ENCODE measurements at places on chromosomes 4 and X.

GRCh38 chrX:8042304-8042703 is 115.1 kb upstream of the PNPLA4 start:
- DNase-seq = no peak

DNA sequence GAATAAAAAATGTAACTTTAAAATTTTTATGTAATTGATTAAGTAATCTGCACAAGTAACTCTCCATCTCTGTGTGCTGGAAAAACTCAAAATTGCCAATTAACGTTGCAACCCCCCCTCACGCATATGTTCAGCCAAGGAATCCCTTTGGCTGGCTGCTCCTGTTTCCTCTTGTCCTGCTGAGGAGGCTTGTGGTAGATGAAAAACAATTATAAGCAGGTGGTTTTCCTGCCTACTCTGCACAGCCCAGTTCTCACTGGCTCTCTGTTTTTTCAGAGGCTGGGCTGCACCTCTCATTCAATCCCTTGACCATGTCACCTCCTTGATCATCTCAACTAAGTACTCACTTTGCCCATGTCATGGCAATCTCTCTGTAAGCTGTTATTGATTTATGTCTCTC is 1068.4 kb downstream of the ARAP2 start:
- no peak for DNase-seq

DNA sequence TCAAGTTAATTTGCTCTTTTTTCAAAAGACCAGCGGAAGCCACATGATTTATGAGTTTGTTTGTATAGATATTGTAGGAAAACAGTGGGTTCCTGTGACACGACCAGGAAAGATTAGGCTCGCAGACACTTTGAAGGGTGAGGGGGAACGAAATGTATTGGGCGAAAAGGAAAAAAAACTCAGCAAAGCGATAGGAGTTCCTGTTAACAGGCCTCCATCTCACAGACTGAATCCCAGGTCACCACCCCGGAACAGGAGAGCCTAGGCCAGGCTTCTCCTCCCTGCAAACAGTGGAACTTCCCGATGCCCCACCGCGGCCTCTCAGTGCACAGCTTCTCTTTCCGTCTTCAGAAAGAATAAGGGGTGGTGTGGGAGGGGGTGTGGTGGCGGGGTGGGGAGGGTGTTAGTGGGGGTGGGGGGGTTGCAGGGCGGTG is 181.8 kb upstream of the GPRIN3 start:
- DNase-seq = no peak

DNA sequence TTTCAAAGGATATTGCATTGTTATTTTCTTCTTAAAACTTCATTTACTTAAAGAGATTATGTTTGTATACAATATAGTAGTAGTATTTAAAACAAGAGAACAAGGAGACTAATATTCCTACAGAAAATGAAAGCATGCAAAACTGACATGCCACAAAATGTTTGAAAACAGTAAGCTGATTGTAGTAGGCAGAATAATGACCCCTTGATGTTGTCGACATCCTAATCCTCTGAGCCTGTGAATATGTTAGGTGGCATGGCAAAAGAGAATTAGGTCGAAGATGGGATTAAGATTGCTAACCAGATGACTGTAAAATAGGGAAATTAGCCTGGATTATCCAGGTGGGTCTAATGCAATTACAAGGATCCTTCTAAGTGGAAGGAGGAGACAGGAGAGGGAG is 522.2 kb upstream of the NR3C2 start:
- DNase-seq = no peak

- DNase-seq = no peak
Observed at GRCh38 chr4:175635546-175635945, 176.5 kb downstream of the GPM6A start.

GRCh38 chr4:111883557-111883999 is 261.7 kb upstream of the FAM241A start:
- DNase-seq = no peak

DNA sequence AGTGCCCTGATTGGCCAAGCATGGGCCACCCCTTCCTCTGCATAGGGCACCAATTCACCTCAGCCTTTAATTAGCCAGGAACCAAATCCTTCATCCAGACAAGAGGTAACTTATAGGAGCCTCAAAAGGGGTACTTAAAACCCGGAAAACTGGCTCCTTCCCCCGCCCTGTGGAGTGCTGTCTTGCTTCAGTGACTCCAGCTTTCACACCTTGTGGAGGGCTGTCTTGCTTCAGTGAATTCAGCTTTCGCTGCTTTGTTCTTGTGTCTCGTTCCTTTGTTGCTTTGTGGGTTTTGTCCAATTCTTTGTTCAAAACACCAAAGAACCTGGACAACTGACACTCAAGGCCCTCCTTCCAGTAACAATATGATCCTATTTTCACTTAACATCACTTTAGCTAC is 82.2 kb upstream of the FRG1 start:
- no peak for DNase-seq

- DNase-seq = no peak
Observed at GRCh38 chr4:31617667-31618066, 897.5 kb downstream of the PCDH7 start.

DNA sequence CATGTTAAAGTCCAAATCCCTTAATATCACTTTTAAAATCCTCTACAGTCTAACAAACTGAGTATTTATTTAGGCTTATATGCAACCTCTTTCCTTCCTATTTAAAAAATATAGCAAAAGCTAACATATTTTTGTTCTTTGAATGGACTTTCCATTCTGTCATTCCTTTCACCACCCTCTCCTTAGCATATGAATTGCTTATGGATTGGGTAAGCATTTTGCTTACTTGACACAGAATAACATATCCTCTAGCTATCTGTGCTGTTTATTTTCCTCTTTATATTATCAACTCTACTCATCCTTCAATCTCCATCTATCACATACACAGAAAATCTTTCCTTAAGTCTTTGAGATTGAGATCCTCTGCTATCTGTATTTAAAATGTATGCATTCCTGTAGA is 206.1 kb upstream of the NEIL3 start:
- DNase-seq = no peak

- DNase-seq = no peak
Observed at GRCh38 chr4:158459085-158459820, 62.4 kb upstream of the RXFP1 start.

GRCh38 chr4:154604696-154605200 is 7.7 kb downstream of the FGG start:
- no peak for DNase-seq

DNA sequence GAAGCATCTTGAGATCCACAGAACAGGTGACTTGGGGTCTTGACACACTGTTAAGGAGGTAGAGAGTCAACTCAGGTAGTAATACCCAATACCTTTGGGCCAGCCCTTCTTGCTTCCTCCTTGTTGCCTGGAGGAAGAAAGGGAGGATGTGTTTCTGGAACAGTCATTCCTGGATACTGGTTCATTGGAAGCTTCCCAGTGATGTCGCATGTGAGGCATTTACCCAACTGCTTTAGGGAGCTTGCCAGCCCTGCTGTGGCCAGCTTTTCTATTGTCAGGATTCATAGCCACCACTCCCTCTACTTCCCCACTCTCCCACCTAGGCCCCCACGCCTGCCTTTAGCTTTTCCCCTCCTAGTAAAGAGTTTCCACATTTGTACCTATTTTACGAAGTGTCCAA is 310.3 kb upstream of the PRPS2 start:
- no peak for DNase-seq

DNA sequence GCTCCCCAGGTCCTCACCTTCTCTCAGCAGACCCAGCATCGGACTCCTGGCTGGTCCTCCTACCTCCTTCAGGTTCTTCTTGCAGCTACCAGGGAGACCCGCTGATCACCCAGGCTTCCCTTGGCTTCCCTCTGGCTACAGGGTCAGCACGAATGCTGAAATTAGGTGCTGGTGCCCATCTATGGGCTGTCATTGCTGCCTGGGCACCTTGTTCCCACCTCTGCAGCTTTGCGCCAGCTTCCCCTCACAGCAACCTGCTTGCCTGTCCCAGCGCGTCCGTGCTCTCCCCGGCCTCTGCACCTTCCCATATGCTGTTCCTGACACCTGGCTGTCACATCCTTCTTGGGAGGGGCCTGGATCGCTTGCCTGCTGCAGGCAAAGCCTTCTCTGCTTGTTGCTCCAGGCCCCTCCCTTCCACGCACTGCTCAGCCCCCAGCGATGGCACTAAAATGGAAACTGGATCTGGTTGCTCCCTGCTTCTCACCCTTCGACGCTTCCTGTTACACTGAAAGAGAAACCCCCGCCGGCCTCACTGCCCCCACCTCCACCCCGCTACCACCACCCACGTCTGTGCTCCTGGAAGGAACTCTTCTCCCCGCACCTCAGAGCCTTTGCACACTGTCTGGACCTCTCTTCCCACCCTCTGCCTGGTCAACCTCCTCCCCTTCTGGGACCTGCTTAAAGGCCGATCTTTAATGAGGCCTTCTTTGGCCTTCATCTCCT is 22.2 kb downstream of the C4orf50 start:
- no peak for DNase-seq

- peak; percentile 44 for DNase-seq
Observed at GRCh38 chr4:171676555-171677215, 136.5 kb upstream of the GALNTL6 start.

DNA sequence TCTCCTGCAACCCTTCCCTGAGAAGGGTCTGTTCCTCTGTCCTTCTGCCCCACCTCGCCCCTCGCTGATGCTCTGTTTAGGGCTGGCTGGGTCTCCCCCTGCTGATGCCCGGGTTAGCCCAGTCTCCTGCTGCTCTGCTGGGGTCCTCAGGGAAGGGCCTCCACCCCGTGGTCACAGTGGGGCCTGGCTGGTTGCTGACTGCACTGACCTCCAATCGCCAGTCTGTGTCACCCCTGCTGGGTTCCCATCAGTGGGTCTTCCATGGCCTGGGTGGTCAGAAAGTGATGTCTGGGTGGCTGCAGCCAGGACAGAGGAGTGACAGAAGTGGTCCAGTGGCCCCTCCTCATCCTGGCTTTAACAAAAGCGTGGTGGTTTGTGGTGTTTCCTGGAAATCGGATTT is 44.7 kb downstream of the EVC start:
- no peak for DNase-seq

DNA sequence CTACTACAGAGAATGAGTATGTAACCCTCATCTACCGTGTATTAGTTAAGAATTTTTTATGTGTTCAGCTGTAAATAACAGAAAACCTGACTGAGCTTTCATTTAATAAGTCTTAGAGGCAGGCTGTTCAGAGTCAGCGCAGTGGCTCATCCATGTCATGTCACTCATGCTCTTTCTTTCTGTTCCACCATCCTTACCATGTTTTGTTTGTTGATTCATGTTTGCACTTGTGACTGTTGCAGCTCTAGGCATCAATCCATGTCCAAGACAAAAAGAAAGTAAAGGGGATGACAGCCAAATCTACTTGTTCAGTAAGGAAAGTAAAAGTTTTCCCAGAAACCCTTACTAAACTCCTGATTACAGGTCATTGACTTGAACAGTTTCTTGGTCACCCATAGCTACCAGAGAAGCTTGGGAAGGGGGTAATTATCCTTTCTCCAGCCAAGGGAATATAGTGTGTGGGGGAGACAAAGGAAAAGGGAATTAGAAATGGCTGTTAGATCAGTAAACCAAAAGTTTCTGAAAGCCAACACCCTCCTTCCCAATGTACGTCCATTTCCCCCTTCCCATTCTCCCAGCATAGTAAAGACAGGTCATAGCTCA is 9.0 kb downstream of the ART3 start:
- DNase-seq = no peak

DNA sequence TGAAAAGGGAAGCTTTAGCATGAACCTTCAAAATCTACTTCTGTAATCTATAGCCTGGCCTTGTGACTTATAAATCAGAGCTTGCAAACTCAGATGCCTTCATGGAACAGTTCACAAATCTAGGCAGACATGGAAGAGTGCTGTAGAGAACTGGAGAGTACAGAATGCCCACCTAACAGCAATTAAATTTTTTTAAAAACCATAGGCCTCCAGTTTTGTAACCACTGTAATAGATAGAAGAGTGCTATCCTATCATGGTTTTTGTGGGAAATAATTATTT is 10.4 kb downstream of the MTMR1 start:
- no peak for DNase-seq

- no peak for DNase-seq
Observed at GRCh38 chr4:141121768-141122454, 11.4 kb downstream of the RNF150 start.

GRCh38 chrX:30215357-30215843 is at the start of gene MAGEB2:
Gene MAGEB2 (plus strand): TSS chrX:30215563. CDS start chrX:30218581, 3,018 bp downstream.
- DNase-seq = no peak

DNA sequence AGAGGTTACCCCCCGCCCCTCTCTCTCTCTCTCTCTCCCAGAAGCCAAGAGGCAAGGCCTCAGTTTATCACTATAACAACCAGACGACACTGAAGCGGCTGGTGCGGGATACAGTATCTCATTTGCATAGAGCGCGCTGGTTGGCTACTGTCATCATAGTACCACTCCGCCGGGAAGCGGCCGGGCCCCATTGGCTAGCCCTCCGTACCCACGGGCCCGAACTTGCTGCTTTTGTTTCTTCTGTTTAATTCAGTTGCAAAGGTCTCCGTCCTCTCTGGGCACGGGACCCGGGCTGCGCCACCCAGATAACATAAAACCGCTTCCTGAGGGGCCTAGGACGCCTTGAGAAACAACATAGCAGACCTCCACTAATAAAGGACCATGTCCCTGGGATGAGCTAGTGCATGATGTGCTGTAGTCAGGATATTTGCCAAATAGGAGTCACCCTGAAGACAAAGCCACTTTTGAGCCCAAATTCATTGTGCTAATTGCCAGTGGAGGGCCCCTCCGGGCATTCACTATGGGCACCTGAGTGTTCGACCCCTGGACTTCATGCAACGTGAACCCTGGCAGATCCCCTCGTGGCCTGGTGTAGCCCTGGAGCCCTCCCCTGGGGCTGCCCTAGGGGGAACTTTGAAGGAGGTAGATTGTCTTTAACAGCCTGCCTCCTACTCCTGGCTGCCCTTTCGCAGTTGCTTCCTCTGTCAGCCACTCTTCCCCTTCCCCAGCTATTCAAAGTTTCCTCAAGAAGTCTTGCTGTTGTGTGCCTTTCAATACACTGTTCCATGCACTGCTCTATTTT is at the start of gene PCYT1B:
TSS of gene PCYT1B (minus strand) at position 91 of the 802 bp plus-strand sequence. CDS start 242 bp downstream, outside the sequence.
- DNase-seq = no peak

GRCh38 chr4:180449395-180449956 is 1793.7 kb upstream of the TENM3 start:
- DNase-seq = no peak

- DNase-seq = no peak
Observed at GRCh38 chr4:185885604-185886003, 73.6 kb upstream of the SORBS2 start.

DNA sequence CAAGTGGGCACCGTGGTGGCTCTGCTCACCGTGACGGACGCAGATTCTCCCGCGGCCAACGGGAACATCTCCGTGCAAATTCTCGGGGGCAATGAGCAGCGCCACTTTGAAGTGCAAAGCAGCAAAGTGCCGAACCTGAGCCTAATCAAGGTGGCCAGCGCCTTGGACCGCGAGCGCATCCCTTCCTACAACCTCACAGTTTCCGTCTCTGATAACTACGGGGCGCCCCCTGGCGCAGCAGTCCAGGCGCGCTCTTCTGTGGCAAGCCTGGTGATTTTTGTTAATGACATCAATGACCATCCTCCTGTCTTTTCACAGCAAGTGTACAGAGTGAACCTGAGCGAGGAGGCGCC is 2.7 kb downstream of the FAT4 start:
- no peak for DNase-seq

GRCh38 chr4:159723341-159724048 is 620.6 kb downstream of the RAPGEF2 start:
- no peak for DNase-seq
